ENCODE measurements at places on chromosomes 16 and 17.

DNA sequence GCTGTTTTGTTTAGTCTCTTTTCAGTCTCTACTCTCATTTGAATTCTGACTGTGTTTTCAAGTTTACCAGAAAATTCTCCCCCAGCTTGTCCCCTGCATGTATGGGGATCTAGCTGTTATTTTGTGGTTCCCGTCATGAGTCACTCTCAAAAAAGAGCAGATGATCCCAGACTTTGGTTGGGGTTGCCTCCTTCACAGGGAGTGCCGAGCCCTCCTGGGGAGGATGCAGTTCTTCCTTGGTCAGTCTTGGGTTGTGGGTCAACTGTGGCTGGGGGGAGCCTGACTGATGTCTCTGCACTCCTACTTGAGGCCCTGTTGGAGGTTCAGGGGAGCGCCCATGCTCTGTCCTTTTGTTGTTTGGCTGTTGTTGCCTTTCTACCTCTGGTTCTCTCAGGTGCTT lies 37.7 kb downstream of the EPN2 start:
- DNase-seq = no peak

DNA sequence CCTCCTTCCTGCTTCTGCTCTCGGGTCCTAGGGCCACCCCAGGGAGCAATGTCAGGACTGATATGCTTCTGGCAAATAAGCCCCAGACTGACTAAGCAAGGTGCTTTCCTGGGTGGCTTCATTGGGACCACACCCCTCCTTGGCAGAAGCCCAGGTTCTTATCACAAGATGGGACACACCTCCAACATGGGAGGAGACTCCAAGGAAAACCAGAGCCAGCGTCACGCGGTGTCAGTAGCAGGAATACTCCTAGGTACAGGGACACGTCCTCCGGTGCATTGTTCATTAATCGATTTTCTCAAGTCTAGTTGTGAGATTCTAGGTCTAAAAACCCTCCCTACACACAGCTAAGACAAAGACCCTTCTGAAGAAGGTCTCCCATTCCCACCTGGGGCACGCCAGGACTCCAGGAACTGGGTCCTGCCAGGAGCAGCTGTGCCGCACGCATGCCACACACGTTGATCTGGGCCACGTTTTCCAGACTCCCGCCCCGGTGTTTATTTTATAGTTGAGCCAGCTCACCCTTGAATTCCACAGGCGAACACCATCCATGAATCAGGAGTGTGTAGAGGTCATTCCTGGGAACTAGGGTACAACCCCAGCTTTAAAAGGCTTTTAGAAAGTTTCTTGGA lies 30.8 kb downstream of the FA2H start:
- no peak for DNase-seq

GRCh38 chr17:59161477-59161876 lies 5.9 kb downstream of the PRR11 start:
- no peak for DNase-seq

GRCh38 chr17:80254396-80255251 lies 6.0 kb upstream of the RNF213 start:
- no peak for DNase-seq

GRCh38 chr17:45282683-45283644 lies 21.1 kb upstream of the SPATA32 start:
- DNase-seq = no peak

- no peak for DNase-seq
These were observed 20.9 kb upstream of the SOX9 start for GRCh38 chr17:72099919-72100318.

DNA sequence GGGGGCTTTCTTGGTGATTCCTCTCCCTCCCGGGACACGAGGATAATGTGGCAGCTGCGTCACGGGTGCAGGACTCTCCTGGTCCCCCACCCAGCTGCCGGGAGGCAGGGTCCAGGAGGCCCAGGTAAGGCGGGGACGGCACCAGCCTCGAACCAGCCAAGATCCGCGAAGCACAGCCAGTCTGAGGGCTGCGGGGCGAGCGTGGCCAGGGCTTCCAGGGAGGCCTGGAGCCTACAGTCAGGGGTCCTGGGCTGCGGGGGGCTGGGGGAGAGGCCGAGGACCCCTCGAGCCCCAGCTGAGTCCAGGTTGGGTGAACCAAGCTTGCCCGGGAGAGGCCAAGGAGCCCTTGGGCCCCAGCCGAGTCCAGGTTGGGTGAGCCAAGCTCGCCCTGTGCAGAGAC lies 10.0 kb downstream of the TPSD1 start:
- no peak for DNase-seq

GRCh38 chr16:50309527-50310307 lies 43.4 kb downstream of the ADCY7 start:
- no peak for DNase-seq

DNA sequence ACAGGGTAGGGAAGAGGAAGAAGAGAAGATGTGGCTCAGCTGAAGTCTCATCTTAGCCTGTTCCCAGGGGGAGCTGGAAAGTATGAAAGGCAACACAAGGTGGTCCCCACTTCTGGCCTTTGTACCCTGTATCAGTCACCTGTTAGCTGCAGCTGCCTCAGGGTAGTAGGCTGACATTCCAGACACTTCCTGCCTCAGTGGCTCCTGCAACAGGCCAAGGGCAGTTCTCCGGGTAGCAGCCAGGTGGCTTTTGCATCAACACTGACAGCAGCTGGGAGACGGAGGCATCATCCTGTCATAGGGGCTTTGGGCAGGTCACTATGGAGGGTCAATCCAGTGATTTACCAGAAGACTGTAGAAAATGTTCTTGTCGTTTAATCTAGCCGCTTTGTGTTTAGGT lies 124.0 kb downstream of the RGS9 start:
- DNase-seq = no peak

GRCh38 chr17:12554251-12554650 lies 111.4 kb upstream of the MYOCD start:
- no peak for DNase-seq

- DNase-seq = no peak
These were observed 1.2 kb downstream of the B9D1 start for GRCh38 chr17:19361326-19361725.

- DNase-seq = no peak
These were observed 2.3 kb downstream of the TPSD1 start for GRCh38 chr16:1258225-1258600.

- no peak for DNase-seq
These were observed 46.1 kb upstream of the MSI2 start for GRCh38 chr17:57210224-57210553.

DNA sequence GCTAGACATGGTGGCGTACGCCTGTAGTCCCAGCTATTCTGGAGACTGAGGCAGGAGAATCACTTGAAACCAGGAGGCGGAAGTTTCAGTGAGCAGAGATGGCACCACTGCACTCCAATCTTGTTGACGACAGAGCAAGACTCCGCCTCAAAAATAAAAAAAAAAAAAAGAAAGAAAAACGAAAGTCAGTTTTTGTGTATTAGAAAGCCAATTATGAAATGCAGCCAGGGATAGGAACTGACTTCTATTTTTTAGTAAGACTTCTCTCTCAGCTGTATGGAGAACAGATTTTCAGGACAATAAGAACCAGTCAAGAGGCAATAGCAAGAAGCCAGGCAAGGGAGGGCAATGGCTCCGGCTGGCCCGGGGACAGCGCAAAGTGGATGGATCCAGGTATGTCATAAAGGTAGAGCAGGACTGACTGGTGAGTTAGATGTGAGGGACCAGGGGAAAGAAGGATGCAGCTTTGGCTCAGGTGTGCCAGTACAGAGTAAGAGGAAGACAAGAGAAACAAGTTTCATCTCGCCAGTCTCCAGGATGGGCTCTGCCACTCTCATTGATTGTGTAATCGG lies 12.5 kb upstream of the CCL1 start:
- no peak for DNase-seq

- no peak for DNase-seq
These were observed 52.7 kb upstream of the NOG start for GRCh38 chr17:56540836-56541235.

DNA sequence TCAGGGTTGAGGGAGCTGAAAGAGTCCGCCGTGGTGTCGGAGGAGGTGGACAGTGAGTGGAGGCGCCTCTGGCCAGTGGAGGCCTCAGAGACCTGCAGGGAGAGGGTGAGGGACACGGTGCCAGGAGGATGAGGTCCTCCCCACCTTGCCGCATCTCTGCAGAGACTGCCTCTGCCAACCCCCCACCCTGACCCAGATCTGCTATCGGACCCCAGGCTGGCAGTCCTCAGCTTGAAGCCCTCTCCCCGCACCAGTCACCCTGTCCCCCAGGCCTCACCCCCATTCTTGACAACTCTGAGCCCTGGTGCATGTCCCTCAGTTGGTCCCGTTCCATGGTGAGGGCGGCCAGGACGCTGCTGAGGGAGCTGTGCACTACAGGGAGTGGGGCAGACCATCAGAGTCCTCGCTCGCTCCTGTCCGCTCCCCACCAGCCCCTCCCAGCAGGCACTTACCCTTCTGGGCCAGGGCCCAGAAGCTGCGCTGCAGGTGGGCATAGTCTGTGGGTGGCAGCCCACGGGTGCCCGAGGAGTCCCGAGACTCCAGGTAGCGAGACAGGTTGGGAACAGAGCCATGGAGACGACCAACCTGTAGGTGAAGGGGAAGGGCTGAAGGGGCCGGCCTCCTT lies 5.4 kb downstream of the OSBPL7 start:
- no peak for DNase-seq

DNA sequence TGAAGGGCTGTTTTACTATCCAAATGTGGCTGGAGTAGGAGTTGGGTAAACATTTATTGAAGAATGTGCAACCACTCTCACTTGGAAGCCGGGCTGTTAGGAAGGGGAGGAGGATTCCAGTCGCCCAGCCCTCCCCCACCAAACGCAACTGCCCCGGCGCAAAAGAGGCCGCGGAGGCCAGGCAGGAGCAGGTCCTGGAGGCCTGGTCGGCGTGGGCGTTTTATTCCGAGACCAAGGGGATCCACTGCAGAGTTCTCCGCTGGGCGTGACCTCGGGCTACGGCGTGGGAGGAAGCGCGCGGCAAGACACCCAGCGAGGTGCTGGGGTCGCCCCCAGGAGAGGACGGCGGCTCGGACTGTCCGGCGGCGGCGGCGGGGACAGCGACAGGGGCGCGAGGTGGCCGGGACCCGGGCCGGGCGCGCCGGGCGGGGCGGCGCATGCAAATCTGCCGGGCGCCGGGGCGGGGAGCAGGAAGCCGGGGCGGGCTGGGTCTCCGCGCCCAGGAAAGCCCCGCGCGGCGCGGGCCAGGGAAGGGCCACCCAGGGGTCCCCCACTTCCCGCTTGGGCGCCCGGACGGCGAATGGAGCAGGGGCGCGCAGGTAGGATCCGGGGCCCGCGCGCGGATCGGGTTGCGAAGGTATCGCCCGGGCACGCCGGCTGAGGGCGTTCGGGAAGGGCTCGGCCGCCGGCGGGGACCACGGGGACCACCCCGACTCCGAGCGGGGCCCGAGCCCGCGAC lies at the start of gene IL4R:
TSS of gene IL4R (plus strand) at position 553 of the 739 bp plus-strand sequence. CDS start 26,230 bp downstream, outside the sequence.
- DNase-seq = peak; percentile 68

DNA sequence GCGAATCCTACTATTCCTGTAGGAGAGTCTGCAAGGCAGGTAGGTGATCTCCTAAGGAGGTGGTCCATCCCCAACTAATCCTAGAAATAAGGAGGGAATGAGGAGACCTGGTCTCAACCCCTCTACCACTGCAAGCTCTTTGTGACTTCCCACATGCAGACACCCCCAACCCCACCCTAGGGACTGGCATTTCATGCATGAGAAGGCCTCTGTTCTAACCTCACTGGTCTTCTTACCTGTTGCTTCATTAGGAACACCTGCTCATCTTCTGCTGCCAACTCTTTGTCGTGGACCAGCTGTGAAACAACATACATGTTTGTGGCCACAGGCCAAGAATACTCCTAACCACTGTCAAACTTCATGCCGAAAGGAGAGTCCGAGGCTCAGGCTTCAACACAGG lies 22.6 kb downstream of the DYNC1LI2 start:
- no peak for DNase-seq

DNA sequence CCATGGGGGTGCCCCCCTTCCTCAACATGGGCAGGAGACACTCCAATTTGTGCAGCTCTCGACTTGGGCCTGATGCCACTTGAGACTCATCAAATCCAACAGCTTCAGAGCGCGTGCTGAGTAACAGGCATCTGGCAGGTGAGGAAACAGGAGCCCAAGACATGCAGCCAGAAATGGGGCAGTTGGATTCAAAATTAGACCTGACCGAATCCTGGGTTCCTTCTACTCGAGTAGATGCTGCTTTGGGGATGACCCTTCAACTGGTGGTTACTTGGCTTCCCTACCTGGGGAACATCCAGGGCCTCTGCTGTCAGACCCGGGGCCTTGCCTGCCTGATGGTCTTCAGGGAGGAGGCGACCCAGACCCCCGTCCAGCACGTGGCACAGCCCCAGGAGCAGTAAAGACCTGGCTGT lies 488 bp upstream of the NTN3 start:
- peak; percentile 19 for DNase-seq

- DNase-seq = no peak
These were observed 17.7 kb downstream of the ETV4 start for GRCh38 chr17:43528319-43528987.

- DNase-seq = no peak
These were observed 35.7 kb upstream of the MED9 start for GRCh38 chr17:17440938-17441675.

- peak; percentile 89 for DNase-seq
These were observed 313 bp downstream of the UBTF start for GRCh38 chr17:44219108-44219615.

- DNase-seq = peak; percentile 82
These were observed 93.6 kb upstream of the MPHOSPH6 start for GRCh38 chr16:82263521-82264143.

GRCh38 chr16:84965428-84966415 lies 45.6 kb downstream of the ZDHHC7 start:
- no peak for DNase-seq

- no peak for DNase-seq
These were observed 6.7 kb downstream of the PIPOX start for GRCh38 chr17:29049541-29050145.

- DNase-seq = no peak
These were observed 525 bp upstream of the ADCY7 start for GRCh38 chr16:50265716-50266336.

GRCh38 chr16:12557786-12558185 lies 245.9 kb downstream of the CPPED1 start:
- DNase-seq = no peak

GRCh38 chr17:32487473-32488176 lies 832 bp downstream of the CDK5R1 start:
- peak; percentile 36 for DNase-seq

- DNase-seq = no peak
These were observed 7.3 kb upstream of the SSTR2 start for GRCh38 chr17:73157521-73157890.

- DNase-seq = peak; percentile 49
These were observed 17.5 kb upstream of the IL21R start for GRCh38 chr16:27384425-27384824.

DNA sequence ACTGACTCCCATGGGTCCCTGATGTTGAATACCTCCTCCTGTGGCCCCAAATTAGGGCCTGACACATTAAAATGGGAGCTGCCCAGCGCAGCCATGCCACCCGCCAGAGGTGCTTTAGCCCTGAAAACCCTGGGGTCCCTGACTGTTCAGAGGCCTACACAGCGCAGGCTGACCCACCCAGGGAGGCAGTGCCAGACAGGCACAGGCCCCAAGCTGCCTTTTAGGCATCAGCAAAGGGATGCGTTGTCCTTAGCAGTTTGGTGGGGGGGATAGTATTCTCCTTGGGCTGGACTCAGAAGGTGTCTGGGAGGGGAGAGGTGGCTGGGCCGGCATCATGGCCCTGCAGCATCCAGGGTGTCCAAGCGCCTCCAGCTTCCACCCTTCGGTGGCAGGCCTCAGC lies 1.4 kb downstream of the RAPGEFL1 start:
- DNase-seq = no peak

- no peak for DNase-seq
These were observed 15.1 kb upstream of the RNPS1 start for GRCh38 chr16:2282866-2283555.

- no peak for DNase-seq
These were observed 127.8 kb downstream of the OR1D5 start for GRCh38 chr17:2935632-2936031.
